ENCODE measurements at places on chromosomes 5 and 9. TPM values are rescaled to one million over a fixed set of nuclear protein-coding genes. Genes with fewer than 3 reads are reported as not detected.

The NEUROG1 gene
- not detected for total RNA-seq

The SH2D3C gene
- 0.23 TPM for total RNA-seq

The SLC6A19 gene
- total RNA-seq = not detected

The TSSK1B gene
- total RNA-seq = not detected

The SPAAR gene
- 1.3 TPM for total RNA-seq

The ENG gene
- total RNA-seq = 186 TPM

The SPINK9 gene
- not detected for total RNA-seq

The ELOVL7 gene
- not detected for total RNA-seq

The RNF183 gene
- total RNA-seq = not detected

The FAM81B gene
- total RNA-seq = not detected

The IGFBPL1 gene
- total RNA-seq = not detected

The SPINK6 gene
- not detected for total RNA-seq

The IFNA13 gene
- total RNA-seq = not detected

The PAPPA gene
- 27.4 TPM for total RNA-seq

The QRFP gene
- not detected for total RNA-seq

The FOXD4L3 gene
- total RNA-seq = not detected

The POC5 gene
- total RNA-seq = 13.0 TPM

The NOXA1 gene
- total RNA-seq = 0.23 TPM

The SGCD gene
- 11.2 TPM for total RNA-seq

The PDE6A gene
- under 0.01 TPM for total RNA-seq

The PAIP1 gene
- 70.7 TPM for total RNA-seq

The KCNN2 gene
- total RNA-seq = not detected

The OR1Q1 gene
- not detected for total RNA-seq

The CXCL14 gene
- not detected for total RNA-seq

The PRXL2C gene
- total RNA-seq = 20.1 TPM

The BHMT2 gene
- 1.9 TPM for total RNA-seq

The CCL27 gene
- not detected for total RNA-seq

The OR13C2 gene
- total RNA-seq = not detected

The PPP1R26 gene
- total RNA-seq = 9.1 TPM
